ENCODE measurements at places on chromosomes 4 and X.

DNA sequence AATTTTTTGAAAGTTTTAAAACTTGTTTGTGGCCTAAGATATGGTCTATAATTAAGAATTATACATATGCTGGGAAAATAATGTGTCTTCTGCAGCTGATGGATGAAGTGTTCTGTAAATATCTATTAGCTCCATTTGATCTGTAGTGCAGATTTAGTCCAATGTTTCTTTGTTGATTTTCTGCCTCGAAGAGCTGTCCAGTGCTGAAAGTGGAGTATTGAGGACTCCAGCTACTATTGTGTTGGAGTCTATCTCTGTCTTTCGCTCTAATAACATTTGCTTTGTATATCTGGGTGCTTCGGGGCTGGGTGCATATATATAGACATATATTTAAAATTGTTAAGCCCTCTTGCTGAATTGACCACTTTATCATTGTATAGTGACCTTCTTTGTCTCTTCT is 2127.3 kb downstream of the PCDH7 start:
- no peak for DNase-seq

DNA sequence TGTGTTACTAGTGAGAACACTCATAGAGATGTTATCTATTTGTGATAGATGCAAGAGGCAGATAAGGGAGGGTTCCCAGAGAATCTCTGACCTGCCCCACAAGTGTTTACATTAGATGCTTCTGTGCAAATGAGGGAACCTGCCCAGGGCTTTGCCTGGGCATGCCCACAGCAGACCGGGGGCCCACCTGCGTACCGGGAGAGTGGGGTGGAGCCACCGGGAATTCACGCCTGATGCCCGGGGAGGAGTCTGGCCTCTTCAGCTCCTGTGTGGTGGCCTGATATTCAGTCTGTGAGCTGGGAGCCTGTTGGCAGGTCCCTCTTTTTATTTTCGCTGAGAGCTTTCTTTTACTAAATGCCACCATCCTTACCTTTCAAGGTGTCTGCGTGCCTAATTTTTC is 155.7 kb downstream of the SNCA start:
- peak; percentile 87 for DNase-seq

DNA sequence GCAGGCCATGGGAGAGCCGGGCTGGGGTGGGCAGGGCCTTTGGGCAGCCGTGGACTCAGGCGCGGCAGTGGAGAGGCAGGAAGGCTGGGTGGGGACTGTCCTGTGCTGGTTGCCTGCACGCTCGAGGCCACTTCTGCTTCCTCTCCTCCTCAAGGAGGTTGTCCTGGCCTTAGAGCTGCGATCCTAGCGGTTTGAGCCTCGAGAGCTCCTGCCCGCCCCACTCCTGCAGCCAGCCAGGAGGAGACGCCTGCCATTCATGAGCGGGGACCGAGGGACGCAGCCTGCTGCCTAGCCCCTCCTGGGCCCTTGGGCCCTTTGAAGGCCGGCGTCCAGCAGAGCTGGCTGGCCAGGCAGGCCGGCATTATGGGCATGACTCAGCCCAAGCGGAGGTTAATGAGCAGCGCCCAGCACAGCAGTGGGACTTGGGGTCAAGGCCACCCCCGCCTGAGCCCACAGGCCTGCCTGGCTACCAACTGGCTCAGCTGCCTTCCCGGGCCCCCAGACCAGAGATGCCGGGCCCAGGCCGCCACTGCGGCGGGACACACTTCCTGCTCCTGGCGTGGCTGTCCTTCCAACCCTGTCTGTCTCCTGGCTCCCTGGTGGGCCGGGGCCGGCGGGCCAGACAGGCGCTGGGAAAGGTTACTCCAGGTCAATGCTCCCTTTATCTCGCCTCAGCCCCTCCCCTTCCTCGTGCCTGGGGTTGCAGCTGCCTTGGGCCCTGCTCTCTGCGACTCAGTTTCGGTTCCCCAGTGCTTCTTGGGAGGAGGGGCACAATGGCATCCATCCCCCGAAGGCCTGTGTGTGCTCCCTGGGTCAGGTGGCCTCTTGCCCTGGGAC is 1.8 kb downstream of the ABCD1 start:
- peak; percentile 65 for DNase-seq

DNA sequence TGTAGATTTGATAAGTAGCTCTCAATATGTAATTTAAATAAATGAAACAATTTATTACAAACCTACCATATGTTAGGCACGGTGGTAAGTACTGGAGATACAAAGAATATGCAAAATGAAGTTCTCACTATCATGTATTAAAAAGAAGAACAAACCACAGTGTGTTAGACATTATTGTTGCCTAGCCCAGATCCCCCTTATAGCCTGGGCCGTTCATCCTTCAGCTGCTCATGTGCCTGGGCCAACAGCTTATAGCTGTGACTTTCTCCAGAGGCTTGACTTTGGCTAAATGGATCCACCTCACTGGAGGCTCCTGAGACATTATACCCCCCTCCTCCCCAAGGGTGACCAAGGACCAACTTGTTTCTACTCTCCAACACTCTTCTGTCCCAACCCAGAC is 29.8 kb upstream of the CCNG2 start:
- DNase-seq = no peak

- no peak for DNase-seq
These were observed 304.9 kb upstream of the RPS6KA3 start for GRCh38 chrX:20571611-20572010.

- no peak for DNase-seq
These were observed 77.0 kb upstream of the C4orf50 start for GRCh38 chr4:6095023-6095752.

DNA sequence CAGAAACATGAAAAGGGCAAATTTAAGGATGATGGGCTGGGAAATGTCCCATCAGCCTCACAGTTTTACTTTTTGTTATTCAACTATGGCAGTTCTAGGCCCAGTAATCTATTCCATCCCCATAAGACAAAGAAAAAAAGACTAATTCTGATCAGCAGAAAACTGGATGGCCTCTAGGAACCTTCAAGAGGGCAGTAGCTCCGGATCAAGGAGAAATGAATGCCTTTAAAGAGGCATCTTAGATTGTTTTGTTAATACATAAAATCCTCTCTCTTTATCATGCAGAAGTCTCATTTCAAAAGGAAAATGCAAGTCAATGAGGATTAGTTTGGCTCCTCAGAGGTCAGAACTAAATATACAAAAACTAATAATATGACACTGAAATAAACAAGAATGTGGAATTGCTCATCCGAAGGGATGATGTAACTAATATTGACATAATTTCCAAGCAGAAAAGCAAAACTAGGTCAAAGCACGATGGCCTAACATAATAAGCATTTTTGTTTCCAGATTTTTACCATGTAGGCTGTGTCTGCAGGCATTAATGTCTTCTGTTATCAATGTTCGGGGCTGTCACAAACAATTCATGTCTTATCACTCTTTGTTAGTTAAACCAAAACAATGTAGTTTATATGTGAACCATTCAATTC is 8.8 kb downstream of the MID1 start:
- DNase-seq = no peak

- DNase-seq = no peak
These were observed 58.6 kb upstream of the ADRA2C start for GRCh38 chr4:3707423-3708102.

DNA sequence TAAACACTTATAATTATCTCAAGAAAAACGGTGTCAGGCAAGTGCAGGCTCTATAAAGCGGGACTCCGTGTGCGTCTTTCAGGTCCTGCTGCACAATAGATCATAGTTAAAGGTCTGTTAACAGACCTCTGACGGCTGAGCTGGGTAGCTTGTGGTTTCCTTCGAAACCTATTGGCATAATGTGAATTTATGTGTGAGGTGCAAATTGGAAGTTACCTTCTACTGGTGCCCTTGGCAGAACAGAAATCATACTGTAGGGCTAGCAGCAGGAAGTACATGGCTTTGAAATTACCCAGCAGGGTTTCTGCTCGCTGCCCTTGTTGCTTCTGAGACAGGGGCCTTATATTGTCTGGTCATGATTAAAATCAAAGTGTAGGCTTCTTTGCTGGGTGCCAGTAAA is 216.4 kb upstream of the HAND2 start:
- no peak for DNase-seq

DNA sequence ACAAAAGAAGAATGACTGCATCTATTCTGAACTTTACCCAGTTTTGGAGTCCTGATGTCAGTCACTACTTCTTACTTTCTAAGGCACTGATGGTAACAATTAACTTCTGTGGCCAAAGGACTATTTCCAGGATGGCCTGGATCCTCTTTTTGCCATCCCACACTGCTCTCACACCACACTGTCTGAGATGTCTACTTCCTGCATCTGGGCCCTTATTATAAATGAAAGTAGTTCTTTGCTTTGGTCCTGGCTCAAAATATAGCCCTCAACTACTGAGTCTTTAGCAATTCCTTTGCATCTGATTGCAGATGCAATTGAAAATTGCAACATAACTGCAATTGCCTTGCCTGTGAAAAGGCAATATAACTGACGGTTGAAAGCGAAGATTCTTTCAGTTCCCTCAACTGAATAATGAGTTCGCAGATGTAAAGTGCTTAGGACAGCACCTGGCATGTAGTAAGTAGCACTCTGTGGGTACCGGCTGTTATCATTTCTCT is 44.2 kb downstream of the COQ2 start:
- DNase-seq = no peak

- DNase-seq = no peak
These were observed 16.8 kb downstream of the BANK1 start for GRCh38 chr4:101807351-101807750.

DNA sequence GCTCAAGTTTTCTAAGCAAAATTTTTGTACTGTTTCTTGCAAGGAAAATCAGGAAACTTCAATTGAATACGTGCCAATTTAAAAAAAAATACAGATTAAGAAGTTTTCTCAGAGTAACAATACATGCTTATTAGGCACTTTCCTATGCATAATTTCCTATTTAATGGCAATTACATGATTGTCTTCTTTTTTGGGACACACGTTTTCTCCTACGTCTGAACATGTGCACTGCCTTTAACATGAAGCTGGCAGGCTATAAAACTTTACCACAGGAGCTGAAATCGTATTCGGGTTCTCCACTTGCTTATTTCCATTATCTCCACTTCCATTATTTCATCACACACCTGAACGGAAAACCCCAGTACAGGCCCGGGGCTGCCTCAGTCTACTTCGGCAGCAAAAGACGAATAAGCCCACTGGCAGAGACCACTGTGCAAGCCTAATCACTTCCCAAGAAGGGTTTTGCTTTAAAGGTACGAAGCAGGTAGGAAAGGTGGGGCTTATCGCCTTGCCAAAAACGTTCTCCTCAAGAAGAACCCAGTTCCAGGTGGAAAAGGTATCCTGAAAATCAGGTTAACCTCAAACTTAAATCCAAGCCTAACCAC is 575 bp downstream of the RCHY1 start:
- DNase-seq = peak; percentile 39

- no peak for DNase-seq
These were observed 293.8 kb upstream of the CTSO start for GRCh38 chr4:156247470-156247869.

DNA sequence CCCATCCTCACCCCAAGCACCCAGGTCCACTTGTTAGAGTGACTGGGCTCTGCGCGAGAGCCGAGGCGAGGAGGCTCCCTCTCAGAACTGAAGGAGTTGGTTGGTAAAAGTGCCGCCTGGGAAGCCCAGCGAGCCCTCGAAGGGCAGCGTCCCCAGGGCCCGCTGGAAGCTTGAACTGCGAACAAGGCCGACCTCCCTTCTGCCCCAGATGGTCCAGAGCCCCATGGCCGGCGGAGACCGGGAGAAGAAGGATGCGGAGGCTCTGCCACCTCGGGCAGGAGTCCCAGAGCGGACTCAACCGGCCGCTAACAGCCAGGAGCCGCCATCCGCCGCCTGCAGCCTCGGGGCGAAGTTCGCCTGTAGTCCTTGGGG is 116.3 kb upstream of the TEX13C start:
- DNase-seq = no peak

- DNase-seq = no peak
These were observed 4.6 kb upstream of the CD99L2 start for GRCh38 chrX:150903110-150903508.

- no peak for DNase-seq
These were observed 23.5 kb downstream of the TIGD2 start for GRCh38 chr4:89134775-89135319.

GRCh38 chrX:83819304-83819703 is 41.6 kb upstream of the CYLC1 start:
- peak; percentile 48 for DNase-seq

DNA sequence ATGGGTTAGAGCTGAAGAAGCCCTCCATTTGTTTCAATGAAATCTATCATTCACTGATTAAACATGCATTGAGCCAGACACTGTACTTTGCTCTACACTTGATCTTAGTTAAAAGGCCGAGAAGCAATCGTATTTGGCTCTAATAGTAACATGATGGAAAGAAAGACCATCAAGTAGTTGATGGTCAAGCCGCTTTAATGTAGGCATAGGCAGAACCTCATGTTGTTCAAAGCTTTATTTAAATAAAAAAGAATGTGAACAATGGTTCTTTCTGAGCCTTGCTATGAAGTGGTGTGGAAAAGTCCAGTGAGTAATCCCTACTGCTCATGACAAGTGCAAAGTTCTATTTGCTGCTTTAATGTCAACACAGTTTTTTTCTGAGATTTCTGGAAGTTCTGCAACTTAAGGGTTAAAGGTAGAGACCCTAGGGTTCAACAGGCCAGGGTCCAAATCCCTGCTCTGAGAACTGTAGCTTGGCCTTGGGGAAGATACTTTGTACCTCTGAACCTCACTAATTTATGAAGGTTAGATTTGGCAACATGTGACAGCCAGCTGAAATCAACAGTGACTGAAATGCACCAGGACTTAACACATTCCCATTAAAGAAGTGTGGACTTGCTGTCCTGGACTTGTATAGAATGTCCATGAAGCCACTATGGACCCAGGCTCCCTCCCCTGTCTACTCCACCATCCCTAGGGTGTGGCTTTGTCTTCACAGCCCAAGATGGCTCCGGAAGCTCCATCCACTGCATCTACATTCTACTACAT is 17.9 kb upstream of the LAP3 start:
- DNase-seq = peak; percentile 16

GRCh38 chr4:120769227-120769626 is 153.3 kb downstream of the PRDM5 start:
- DNase-seq = no peak

DNA sequence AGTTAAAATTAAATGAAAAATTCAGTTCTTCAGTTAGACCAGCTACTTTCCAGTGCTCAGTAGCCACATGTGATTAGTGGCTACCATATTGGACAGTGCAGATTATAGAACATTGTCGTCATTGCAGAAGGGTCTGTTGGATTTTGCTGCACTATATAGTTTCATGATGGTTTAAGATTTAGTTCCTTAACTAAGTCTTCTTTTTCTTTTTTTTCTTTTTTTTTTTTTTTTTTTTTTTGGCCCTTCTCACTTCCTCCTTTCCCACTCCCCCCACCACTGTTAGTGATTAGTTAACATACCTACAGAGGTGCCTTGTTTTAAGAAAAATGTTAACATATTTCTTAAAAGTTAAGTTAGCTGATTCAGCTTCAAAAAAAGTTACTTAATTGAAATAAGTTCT is 9.0 kb downstream of the RAB9A start:
- no peak for DNase-seq

GRCh38 chr4:36163198-36163597 is 81.1 kb downstream of the ARAP2 start:
- no peak for DNase-seq

- no peak for DNase-seq
These were observed 39.3 kb upstream of the MAGEA10 start for GRCh38 chrX:152177497-152178269.

- no peak for DNase-seq
These were observed 50.3 kb downstream of the GASK1B start for GRCh38 chr4:158122501-158122900.
